ENCODE measurements at places on chromosomes 6 and 20. TPM values are rescaled to one million over a fixed set of nuclear protein-coding genes. Genes with fewer than 3 reads are reported as not detected.

DNA sequence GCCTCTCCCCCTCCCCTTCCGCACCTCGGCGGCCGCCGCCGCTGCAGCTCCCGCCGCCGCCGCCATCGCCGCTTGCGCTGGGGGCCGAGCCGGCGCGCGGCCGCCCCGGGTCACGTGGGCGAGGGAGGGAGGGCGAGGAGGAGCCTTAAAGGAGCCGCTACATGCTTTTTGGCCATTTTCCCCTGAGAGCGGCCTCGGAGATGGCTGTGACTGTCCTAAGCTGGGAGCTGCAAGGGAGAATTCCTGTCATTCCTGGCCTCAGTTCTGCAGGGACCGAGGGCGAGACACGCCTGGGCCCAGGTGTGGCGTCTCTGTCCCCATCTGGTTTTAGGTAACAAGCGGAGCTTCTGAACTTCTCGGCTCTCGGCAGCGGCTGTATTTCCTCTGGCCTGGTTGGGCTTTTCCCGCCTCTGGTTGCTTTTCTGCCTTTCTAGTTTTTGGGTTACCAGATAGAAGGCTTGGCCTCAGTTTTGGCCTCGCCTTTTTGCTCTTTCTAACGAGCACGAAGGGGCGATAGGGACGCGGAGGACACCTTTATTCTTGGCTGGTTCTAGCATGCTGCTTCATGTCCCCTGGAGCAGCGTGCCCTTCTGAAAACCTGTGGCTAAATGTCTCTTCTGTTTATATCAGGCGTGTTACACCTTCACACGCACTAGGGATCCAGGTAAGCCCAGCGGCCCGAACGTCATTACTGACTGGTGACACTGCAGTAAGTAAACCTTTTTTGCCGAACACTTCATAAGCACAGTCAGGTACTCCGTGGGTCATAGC lies at the start of gene EHMT2:
EHMT2 (minus strand) TSS at position 87 of the 771 bp plus-strand sequence; CDS start at position 66, 21 bp downstream.
- peak within 1 kb of the TSS; percentile 94 for H3K27ac ChIP-seq
- peak; percentile 97 for DNase-seq
- H3K4me3 ChIP-seq, result peak within 1 kb of the TSS; percentile 98

- H3K4me1 ChIP-seq, result no peaks in the 10 kb centered on the region
- no peak for DNase-seq
- H3K4me3 ChIP-seq, result no peak overlapping the region
- no peaks in the 10 kb centered on the region for H3K27me3 ChIP-seq
- H3K27ac ChIP-seq, result no peak overlapping the region
These were observed 68.8 kb downstream of the IMPG1 start for GRCh38 chr6:76003686-76004085.

GRCh38 chr20:5674176-5674660 lies 76.0 kb upstream of the SHLD1 start:
- H3K36me3 ChIP-seq, result no peaks in the 10 kb centered on the region
- DNase-seq, result no peak
- H3K4me3 ChIP-seq, result no peak overlapping the region
- peaks cover 15% of the 10 kb centered on the region for H3K4me1 ChIP-seq
- H3K27me3 ChIP-seq, result no peaks in the 10 kb centered on the region
- no peak overlapping the region for H3K27ac ChIP-seq

- H3K4me3 ChIP-seq, result no peak overlapping the region
- H3K27ac ChIP-seq, result no peak overlapping the region
- no peaks in the 10 kb centered on the region for H3K36me3 ChIP-seq
- H3K27me3 ChIP-seq, result no peaks in the 10 kb centered on the region
- H3K4me1 ChIP-seq, result no peaks in the 10 kb centered on the region
These were observed 44.2 kb downstream of the BMP6 start for GRCh38 chr6:7770111-7770510.

DNA sequence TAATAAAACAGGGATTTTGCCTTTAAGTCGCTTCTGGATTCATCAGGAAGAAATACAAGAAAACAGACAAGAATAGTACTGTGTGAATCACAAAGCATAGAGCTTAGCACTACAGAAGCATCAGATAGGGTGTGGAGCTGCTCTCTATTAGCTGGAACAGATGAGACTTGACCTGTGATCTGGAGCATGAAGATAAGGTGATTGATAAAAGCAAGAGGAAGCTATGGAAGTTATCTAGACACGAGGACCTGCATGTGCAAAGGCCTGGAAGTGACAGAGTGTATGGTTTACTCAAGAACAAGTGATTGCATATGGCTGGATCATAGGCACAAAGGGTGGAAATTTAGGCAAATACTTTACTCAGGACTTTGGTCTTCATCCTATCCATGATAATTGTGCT lies 112.9 kb upstream of the MLIP start:
- no peaks in the 10 kb centered on the region for H3K4me1 ChIP-seq
- no peak overlapping the region for H3K27ac ChIP-seq
- H3K4me3 ChIP-seq, result no peak overlapping the region
- H3K36me3 ChIP-seq, result no peaks in the 10 kb centered on the region

GRCh38 chr6:308307-308706 lies 16.0 kb downstream of the DUSP22 start:
- H3K4me1 ChIP-seq, result peaks cover 26% of the 10 kb centered on the region
- H3K36me3 ChIP-seq, result peaks cover 4% of the 10 kb centered on the region
- peak; percentile 21 for DNase-seq
- H3K4me3 ChIP-seq, result no peak overlapping the region
- no peaks in the 10 kb centered on the region for H3K27me3 ChIP-seq

- DNase-seq, result no peak
- no peaks in the 10 kb centered on the region for H3K36me3 ChIP-seq
- no peaks in the 10 kb centered on the region for H3K4me1 ChIP-seq
- no peak overlapping the region for H3K4me3 ChIP-seq
- H3K27me3 ChIP-seq, result no peaks in the 10 kb centered on the region
- H3K27ac ChIP-seq, result no peak overlapping the region
These were observed 195.1 kb downstream of the BMP7 start for GRCh38 chr20:57071283-57071731.

- no peaks in the 10 kb centered on the region for H3K36me3 ChIP-seq
- H3K4me1 ChIP-seq, result no peaks in the 10 kb centered on the region
- no peak for DNase-seq
- no peak overlapping the region for H3K27ac ChIP-seq
- no peaks in the 10 kb centered on the region for H3K27me3 ChIP-seq
- no peak overlapping the region for H3K4me3 ChIP-seq
These were observed 164.0 kb downstream of the MRPL14 start for GRCh38 chr6:43963203-43963602.

DNA sequence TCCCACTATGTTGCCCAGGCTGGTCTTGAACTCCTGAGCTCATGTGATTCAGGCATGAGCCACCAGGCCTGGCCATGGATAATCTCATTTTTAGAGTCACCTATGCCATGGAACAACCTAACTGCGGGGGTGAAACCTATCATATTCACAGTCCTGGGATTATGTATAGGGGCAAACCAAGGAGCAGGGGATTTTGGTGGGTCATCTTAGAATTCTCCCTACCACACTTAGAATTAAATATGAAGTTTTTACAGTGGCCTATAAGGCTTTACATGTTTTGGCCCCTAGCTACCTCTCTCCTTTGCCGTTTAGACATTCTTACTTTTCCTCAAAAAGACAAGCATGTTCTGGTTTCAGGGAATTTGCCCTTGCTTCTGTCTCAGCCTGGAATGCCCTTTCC lies 20.6 kb upstream of the VEGFA start:
- H3K27me3 ChIP-seq, result no peaks in the 10 kb centered on the region
- H3K4me3 ChIP-seq, result no peak overlapping the region
- H3K27ac ChIP-seq, result no peak overlapping the region
- no peaks in the 10 kb centered on the region for H3K4me1 ChIP-seq
- no peak for DNase-seq

DNA sequence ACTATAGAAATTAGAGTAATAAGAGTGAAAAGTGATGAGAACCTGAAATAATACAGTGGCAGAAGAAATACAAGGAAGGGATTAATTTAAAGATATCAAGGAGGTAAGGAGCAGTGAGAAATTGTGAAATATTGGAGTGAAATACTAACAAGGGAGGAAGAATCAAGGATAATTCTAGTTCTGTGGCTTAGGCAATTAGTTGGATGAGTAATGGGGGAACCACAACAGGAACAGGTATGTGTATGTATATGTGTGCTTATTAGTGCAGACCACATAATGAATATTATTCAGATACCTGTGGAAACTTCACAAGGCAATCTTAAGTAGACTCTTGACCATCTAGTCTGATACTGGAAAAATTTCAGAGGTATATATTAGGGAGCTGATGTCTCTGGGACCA lies 143.3 kb downstream of the TINAG start:
- H3K4me3 ChIP-seq, result no peak overlapping the region
- H3K27ac ChIP-seq, result no peak overlapping the region
- no peaks in the 10 kb centered on the region for H3K27me3 ChIP-seq
- no peaks in the 10 kb centered on the region for H3K36me3 ChIP-seq
- DNase-seq, result no peak

DNA sequence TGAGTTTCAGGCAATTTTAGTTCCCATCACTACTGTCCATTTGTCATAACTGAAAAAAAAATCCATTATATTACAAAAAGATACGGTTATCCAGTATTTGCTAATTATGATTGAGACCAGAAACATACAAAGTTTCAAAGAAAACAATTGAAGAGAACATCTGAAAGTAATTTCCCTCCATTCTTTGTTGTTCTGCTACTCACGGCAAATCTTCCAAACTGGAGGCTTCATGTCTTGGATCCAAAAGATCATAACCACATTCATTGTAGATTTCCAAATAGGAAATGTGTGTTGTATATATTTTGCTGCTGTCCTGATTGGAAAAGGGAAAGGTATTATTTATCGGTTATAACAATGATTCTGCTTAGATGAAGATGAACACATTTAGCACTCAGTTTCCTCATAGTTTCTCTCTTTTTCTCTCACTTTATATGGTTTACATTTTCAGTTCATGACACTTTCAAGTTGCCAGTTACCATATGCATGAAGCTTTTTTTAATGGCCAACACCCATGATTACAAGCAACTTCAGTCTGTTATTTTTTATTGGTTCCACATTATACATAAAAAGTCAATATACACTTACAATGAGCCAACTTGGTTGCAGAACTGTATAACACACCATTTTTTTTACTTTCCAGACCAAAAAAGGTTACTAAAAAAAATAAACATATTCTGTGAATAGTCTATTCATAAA lies 90.4 kb downstream of the KIF6 start:
- H3K36me3 ChIP-seq, result no peaks in the 10 kb centered on the region
- DNase-seq, result no peak
- H3K4me3 ChIP-seq, result no peak overlapping the region
- H3K27ac ChIP-seq, result no peak overlapping the region
- H3K4me1 ChIP-seq, result no peaks in the 10 kb centered on the region

Gene NFKBIE
- 12.6 TPM for total RNA-seq

Gene TRAPPC3L
- total RNA-seq, result 0.20 TPM

Gene DLK2
- total RNA-seq, result 1.9 TPM

Gene BPIFB2
- not detected for total RNA-seq

Gene KAT14
- 12.3 TPM for total RNA-seq

Gene SLC44A4
- 84.2 TPM for total RNA-seq
